G401 (cell line): ENCODE measurements at places on chromosomes 2 and 18. TPM values are rescaled to one million over a fixed set of nuclear protein-coding genes. Genes with fewer than 3 reads are reported as not detected.

DNA sequence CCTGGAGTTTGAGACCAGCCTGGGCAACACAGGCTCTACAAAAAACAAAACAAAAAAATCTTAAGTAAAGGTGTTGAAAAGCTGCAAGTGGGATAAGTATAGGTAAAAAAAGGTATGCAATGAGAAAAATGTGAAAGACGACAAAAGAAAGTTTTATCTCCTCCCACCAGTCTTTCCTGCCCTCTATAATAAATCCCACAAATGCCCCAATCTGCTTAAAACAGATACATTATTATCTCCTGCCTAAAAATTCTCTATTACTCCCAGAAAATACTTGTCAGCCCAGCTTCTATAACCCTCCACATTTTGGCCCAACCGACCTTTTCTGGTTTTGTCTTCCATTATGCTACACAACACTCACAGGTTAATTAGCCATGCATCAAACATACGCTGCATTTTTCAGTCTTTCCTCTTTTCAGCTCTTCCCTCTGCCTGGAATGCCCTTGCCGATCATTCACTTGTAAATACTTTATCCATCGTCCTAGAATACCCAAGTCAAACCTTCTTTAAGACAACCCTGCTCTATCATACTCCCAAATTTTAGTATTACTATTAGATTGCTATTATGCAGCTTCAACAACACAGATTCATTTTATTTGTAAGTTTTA is 10.8 kb downstream of the ASXL2 start:
- no peak for DNase-seq

DNA sequence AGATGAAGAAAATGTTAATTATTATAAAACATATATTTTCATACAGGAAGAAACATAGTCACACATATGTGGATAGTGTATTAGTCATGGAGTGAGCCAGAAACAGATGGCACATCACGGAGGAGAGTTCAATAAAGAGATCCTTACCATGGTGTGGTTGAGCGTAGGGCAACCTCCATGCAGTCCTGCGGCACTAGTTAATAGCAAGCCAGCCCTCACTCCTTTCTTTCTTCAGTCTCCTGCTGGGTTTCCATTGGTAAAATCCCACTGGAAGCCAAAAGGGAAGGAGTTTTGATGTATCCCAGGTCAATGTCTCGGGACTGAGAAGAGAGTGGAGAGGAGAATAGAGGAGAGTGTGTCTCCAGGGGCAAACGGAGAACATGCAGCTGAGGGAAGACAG is 328.1 kb downstream of the NR4A2 start:
- no peak for DNase-seq

DNA sequence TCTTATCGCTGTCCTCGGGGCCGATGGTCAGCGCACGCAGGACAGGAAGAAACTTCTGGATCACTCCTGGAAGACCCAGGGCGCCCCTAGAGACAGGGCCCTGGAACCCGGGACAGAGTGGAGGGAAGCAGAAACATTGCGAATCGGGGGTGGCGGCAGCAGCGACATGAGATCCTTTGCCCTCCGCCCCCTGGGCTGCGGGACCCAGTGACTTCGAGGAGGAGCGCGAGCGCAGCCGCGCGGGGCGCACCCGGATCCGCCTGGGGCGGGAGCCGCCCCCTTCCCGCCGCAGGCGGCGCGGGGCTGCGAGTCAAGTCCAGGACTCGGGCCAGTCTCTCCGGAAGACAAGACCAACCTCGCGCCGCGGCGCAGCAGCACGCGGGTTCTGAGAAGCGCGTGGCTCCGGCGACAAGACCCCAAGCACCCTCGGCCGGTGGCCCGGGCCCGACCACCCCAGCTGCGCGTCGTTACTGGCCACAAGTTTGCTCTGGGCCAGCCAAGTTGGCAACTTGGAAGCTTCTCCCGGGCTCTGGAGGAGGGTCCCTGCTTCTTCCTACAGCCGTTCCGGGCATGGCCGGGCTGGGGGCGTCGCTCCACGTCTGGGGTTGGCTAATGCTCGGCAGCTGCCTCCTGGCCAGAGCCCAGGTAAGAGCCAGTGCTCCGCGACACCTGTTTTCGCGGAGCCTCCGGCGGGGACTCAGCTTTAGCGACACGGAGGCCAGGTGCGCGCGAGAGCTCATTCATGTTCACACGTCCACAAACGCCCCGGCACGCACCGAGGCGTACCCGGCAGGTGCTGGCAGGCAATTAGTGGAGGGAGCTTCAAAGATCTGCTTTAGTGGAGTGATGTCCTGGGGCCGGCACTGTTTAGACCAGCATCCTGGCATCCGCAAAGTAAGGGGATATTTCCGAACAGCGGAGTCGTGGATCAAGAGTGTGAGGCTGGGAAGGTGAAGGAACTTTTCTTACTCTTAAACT is at the start of gene PTH2R:
TSS of gene PTH2R (plus strand) at position 319 of the 978 bp plus-strand sequence. CDS start at position 571, 252 bp downstream.
- no peak for DNase-seq

DNA sequence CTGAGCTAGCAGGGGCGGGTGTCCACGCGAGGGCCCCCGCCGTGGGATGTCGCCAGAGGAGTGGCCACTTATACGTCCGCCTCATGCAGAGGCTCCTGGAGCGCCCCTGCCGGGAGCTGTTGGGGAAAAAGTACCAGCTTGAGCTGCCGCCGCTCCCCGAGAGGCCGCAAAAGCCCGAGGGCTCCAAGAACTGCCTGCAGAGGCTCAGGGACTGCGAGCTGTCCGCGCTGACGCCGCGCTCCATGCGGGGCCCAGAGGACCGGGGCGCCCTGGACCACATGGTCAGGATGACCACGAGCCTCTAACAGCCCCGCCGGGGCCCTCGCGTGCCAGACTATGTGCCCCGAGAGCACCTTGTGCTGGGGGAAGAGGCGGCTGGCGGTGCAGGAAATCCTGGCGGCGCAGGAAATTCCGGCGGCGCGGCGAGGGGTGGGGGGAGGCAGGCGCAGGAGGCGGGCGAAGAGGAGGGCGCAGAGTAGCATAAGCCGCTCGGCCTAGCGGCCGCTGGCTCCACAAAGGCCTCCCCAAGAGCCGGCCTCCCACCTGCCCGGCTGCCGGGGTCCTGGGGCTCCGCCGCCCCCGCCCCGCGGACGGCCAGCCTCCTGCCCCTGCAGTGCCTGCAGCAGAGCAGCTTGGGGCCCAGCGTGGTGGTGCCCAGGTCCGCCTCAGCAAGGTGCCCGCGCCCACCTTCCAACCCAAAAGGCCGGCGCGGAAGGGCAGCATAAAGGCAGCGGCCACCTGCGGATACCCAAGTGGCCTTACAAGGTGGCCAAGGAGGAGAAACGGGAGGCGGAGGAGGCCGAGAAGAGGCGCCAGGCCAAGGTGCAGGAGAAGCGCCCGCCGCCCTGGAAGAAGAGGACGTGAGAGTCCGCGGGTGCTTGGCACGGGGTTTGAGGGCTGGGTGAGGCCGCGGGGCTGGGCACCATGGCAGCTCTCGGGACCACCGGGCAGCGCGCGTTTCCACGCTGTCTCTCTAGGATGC is 42.1 kb upstream of the TRIM43B start:
- DNase-seq: peak; percentile 77

- DNase-seq: no peak
Measured at GRCh38 chr2:9779596-9780264, 63.5 kb upstream of the TAF1B start.

GRCh38 chr18:76098674-76099411 is 396.2 kb downstream of the ZNF516 start:
- no peak for DNase-seq

- DNase-seq: no peak
Measured at GRCh38 chr2:166163775-166164174, 36.0 kb upstream of the SCN1A start.

- no peak for DNase-seq
Measured at GRCh38 chr2:219112651-219113338, 47.8 kb downstream of the NHEJ1 start.

DNA sequence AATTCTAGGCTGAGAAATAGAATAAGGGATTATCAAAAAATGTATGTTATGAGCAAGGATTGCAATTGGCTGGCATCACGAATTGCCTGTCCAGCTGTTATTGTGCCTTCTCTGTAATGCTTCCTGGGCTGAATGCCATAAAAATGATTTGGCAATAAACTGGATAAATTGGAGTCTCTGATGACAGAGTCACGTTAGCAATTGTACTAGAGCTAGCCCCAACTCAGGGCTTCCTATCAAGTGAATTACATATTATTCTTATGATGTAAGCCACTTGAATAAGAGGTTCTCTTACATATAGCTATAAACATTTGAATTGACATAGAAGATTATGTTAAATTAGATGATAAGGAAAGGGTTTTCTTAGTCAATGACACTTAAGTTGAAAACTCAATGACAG is 607.5 kb upstream of the REG3G start:
- DNase-seq: no peak

- peak; percentile 40 for DNase-seq
Measured at GRCh38 chr2:69914950-69915945, at the start of gene MXD1. Gene MXD1 (plus strand): TSS chr2:69915109. CDS start chr2:69915331, 222 bp downstream.

DNA sequence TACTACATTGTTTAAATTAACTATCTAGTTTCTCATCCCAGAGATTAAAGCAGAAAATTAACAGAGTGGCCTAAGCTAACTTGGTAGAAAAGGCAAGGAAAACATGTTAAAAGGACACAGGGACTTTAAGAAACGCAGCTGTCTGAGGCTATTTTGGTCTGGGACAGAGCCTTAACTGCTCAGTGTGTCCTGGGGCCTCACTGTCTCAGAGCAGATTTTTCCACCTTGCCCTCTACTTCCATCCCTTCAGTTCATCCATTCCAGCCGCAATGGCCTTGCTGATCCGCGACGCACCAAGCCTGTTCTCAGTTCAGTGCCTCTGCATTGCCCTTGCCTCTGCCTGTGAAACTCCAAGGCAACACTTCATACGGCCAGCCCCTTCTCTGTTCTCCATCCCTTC is 114.9 kb upstream of the OSR1 start:
- DNase-seq: no peak

DNA sequence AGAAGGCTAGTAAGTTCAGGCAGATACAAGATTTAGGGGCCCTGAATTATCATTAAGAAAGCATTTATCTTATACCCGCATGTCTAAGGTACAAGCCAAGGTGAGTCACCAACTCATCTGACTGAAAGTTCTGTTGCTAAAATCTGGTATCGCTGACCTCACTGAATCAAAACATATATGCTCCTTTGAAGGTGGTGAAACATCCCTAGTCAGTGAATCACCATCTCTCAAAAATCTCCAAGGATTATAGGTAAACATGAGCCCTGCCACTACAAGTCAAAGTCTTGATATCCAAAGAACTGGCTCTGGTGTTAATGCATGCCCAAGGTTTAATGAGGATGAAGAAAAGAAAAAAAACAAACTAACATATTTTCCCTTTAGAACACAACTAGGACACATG is 43.5 kb downstream of the IRS1 start:
- DNase-seq: no peak

DNA sequence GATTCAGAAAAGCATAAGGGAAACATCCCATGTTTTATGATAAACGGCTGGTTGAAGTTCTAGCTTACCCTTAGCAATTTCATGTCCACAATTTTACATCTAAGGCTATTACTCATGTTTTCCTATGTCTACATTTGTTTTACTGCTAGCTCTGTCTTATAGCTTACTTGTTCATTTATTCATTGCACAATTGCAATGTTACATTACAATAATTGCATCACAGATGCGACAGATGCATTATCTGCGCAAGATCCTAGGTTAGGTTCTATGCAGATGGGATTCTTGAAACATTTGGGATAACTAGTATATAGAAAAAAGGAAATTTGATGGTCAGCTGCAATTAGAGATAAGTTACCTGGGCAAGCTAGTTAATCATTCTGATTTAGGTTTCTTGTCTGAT is 108.4 kb downstream of the ARHGAP28 start:
- no peak for DNase-seq

Gene CCDC68
- total RNA-seq: not detected in 2 replicates

Gene ARHGAP28
- 0.61 and 1.0 TPM in 2 replicates for total RNA-seq

Gene C2orf81
- 0.95 and 2.8 TPM in 2 replicates for total RNA-seq
